ENCODE measurements at places on chromosomes 7 and 10. TPM values are rescaled to one million over a fixed set of nuclear protein-coding genes. Genes with fewer than 3 reads are reported as not detected.

NME8 gene
- not detected for total RNA-seq

TSPAN33 gene
- total RNA-seq = 10.9 TPM

CUZD1 gene
- 0.14 TPM for total RNA-seq

PRSS37 gene
- not detected for total RNA-seq

DNAAF5 gene
- 25.9 TPM for total RNA-seq

SPDYE6 gene
- not detected for total RNA-seq

RPS24 gene
- total RNA-seq = 1,129 TPM

SP8 gene
- total RNA-seq = not detected

STEAP2 gene
- total RNA-seq = 9.4 TPM

CAMK2B gene
- total RNA-seq = not detected

GPC2 gene
- 2.0 TPM for total RNA-seq

Measured in adrenal gland (tissue), 19 donors.